ENCODE measurements at places on chromosomes 4 and X. TPM values are rescaled to one million over a fixed set of nuclear protein-coding genes. Genes with fewer than 3 reads are reported as not detected.

The HPGD gene
- 3.0 TPM for total RNA-seq

- no peak for DNase-seq
These were observed 38.7 kb upstream of the PDK3 start for GRCh38 chrX:24426340-24426913.

The GAGE12E gene
- total RNA-seq: not detected

The APBB2 gene
- 1.7 TPM for total RNA-seq

The CSAG2 gene
- not detected for total RNA-seq

DNA sequence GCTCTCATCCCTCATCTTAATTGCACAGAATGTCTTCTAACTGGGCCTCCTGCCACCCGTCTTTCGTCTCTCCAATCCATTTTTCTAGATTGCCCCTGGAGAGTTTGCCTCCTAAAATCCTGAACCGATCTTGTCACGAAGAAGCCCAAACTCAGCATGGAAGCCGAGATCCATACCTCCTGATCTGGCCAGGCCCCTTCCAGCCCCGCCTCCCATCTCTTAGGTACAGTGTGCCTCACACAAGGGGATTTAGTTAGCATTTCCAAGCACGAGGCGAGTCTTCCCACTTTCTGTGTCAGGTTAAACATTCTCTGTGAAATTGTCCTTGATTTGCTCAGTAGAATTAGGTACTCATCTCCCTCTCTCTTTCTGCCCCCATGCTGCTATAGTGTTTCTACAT, 80.0 kb upstream of the TENM3 start:
- DNase-seq: no peak

GRCh38 chrX:93264261-93265002, 408.9 kb downstream of the NAP1L3 start:
- DNase-seq: no peak

DNA sequence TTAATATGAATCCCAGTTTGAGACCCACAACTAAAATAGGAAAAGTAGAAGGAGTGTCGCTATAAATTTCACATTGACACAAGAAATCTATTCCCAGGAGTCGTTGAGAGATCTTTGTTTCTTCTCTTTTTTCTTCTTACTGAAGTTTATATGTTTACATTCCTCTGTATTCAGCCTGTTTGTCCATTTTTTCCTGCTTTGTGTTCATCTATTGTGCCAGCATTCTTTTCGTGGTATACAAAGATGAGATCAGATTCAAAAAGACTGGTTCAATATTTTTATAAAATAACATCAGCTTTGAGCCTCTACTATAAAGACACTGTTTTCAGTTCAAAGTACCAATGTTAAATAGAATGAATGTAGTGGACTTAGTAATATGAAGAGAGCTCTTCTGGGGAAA, 95.4 kb upstream of the MYOZ2 start:
- no peak for DNase-seq

DNA sequence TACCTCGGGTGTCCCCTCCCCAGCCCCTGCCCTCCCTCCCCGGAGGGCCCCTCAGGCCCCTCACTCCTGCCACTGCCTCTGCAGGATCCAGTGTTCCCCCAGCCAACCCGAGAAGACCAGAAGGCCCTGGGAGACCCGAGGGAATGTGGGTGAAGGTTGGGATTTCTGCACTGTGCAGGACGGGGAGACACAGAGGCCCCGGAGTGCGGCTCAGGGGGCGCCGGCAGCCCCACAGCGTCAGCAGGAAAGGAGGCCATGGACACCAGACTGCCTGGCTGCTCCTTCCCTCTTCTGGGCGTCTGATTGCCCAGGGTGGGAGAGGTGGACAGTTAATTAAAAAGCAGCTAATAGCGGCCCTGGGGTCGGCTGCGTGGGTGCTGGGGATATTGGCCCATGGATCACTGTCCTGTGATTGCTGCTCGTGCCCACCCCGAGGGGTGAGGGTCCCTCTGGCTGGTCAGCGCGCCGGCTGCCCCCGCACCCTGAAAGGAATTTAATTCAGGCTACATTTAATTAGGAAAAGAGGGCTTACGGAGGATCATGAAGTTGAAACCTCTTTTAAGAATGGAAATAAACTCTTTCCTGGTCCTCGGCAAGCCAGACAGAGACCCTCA, 57.8 kb upstream of the NKX1-1 start:
- no peak for DNase-seq

The DUX4 gene
- total RNA-seq: not detected

Data from activated CD4-positive, alpha-beta memory T cell treated with anti-CD3 and anti-CD28 coated beads for 36 hours (primary cell).